ENCODE measurements at places on chromosomes 13 and 19.
A peak's percentile ranks its signal among the peaks of the same experiment; 100 is the strongest.

GRCh38 chr13:94709001-94709834, 3.1 kb downstream of the SOX21 start:
- DNase-seq: no peak

DNA sequence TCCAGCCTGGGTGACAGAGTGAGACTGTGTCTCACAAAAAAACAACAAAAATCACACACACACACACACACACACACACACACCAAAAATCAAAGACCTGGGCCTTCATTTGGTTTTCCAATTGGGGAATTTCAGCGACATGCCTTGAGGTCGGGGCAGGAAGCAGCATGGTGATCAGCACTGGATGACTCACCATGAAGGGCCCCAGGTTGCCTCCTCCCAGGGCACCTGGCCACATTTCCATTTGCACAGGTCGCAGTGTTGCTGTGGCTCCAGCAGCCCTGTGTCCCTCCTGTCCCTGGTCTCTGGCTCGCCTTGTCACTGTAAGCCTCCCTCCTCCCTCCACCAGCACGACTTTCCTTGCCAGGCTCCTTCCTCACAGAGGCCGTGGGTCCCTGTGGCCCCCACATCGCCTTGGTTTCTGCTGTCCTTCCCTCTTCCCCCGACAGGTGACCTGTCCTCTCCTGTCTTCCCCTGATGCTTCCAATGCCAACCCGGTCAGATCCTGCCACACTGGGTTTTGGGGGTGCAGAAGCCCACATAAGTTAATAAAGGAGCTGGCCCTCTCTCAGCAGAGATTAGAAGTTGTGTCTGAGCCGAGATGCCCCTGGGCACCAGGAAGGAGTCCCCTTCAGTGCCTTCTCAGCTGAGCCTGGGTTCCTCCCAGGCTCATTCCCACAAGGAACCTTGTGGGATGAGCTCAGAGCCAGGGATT, 66.7 kb downstream of the GPR12 start:
- DNase-seq: no peak

DNA sequence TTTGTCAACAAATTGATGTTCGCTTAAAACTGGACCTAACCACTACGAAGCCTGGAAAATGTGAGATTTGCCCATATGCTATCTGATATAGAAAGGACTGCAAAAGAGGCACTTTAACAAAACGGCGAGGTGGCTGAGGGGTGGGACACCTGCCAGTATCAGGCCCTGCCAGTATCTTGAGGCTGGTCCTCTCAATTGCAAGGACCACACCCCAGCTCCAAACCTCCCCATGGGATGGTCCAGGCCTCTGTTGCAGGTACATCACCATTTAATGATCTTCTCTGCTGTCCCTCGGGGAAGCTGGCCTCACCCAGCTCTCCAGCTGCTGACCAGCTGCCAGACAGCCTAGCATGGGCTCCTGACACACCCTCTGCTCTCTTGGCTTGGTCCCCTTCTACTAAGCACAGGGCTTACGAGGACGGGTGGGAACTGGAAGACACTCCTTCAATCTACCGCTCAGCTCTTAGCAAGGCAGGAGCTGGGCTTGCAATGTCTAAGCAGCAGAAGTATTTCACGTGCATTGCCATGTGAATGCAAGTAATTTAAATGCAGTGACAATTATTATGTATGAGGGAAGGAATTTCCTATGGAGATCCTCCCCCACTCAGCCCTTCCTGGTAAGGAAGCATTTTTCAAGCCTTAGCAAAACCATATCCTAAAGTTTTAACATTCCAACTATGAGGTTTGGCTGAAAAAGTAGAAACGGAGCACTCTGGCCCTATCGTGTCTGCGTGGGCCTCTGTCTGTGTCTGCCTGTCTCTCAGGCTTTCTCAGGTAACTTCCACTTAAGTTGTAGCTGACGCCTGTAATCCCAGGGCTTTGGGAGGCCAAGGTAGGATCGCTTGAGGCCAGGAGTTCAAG, 63.9 kb downstream of the LATS2 start:
- DNase-seq: no peak

DNA sequence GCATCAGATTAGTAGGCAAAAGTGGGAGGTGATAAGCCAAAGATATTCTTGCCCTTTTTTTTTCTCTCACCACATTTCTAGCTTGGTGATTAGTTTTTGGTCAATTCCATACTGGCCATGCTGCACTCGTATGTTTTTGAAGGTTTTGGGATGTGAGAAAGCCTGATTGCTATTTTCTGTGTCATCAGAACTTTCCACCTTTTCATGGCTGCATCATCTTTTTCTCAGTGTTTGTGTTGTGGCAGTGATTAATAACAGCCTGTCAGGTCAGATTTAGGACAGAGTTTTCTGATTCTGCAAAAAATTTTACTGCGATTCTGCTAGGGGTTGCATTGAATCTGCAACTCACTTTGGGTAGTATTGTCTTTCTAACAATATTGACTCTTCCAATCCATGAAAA, 32.9 kb downstream of the PSG1 start:
- DNase-seq: no peak

GRCh38 chr19:18291590-18292461, 10.4 kb upstream of the JUND start:
- DNase-seq: peak; percentile 96

Data from activated CD4-positive, alpha-beta T cell treated with anti-CD3 and anti-CD28 coated beads, Interleukin-2, amount 50 U/mL, for 48 hours (primary cell).